ENCODE measurements at places on chromosomes 11 and 22.

DNA sequence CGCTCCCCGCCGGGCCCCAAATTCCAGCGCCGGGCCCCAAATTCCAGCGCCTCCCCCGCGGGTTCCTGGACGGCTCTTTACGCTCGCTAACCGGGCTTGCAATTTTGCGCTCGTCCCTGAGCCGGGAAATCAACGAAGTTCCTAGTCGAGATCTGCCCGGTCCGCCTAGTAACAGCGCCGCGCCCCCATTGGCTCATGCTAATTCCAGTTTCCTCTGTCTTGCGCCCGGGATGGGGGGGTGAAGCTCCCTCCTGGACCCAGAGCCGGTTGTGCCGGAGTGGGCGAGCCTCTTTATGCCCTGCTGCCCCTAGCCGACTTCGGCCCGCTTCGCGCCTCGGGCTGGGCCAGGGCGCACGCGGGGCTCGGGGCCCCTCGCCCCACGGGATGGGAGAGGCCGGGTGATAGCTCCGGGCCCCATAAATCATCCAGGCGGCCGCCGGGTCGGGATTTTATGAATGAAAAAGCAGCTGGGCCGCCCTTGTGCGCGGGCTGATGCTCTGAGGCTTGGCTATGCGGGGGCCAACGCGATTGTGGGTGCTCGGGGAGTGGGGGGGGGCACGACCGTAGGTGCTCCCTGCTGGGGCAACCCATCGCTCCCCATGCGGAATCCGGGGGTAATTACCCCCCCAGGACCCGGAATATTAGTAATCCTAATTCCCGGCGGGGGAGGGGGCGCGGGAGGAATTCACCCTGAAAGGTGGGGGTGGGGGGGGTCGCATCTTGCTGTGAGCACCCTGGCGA is 1.8 kb upstream of the CCND1 start:
- peak; percentile 91 for DNase-seq

GRCh38 chr11:71171576-71171975 is 80.8 kb downstream of the SHANK2 start:
- no peak for DNase-seq

DNA sequence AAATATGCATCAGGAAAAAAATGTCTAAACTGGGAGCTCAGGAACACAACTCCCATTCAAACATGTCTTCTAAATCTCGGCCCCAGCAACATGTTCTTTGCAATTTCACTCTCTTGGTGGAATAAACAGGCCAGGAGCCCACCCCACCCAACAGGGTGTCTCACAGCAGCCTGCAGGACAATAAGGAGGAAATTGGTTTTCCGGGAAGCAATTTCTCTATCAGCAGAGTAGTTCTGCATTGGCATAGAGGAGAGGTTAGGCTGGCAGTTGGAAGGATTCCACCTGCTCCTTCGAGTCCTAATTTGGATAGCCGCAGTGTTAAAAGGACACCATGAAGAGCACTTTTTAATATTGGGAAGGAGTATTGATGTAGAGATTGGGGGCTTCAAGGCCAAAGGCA is 55.9 kb upstream of the BARX2 start:
- DNase-seq = no peak

DNA sequence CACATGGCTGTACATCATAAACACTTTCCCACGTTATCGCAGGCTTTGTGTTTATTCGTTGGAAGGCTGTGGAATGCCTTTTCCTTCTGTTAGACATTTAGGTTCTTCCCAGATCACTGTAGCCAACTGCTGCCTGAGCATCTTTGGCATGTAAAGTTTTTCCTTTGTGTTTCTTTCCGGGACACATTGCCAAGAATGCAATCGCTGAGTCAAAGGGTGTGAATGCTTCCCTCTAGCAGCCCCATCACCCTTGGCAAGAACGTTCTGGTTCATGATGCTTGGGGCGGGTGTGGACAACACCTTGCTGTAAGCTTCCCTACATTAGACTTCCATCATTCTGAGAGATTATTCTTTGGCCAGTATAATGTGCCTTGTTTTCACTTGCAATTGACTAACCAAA is 136.2 kb downstream of the OSBP2 start:
- DNase-seq = peak; percentile 71

- no peak for DNase-seq
These were observed 53.3 kb downstream of the FLRT1 start for GRCh38 chr11:64089027-64089360.

- DNase-seq = no peak
These were observed 14.0 kb downstream of the SGSM1 start for GRCh38 chr22:24819911-24820461.

- no peak for DNase-seq
These were observed 15.9 kb downstream of the CYP2D6 start for GRCh38 chr22:42114721-42115120.

- DNase-seq = no peak
These were observed 1.4 kb upstream of the GAL3ST1 start for GRCh38 chr22:30575859-30576258.

DNA sequence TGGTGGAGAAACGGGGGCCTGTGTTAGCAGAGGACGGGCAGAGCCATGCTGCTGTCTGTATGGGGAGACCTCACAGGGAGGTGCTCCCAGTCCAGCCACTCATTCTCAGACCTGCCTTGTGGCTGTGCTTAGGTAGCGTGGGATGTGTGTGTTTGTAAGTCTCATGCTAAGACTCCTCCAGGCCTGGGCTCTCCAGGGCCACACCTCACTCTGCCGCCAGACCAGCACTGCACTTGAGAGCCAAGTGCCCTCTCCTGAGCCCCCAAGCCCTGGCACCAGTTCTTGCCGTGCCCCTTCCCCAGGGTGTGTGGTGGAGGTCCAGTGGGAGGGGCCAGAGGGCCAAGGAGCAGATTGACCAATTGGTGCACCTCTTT is 108.8 kb downstream of the BCR start:
- no peak for DNase-seq

- DNase-seq = no peak
These were observed 43.0 kb upstream of the USP47 start for GRCh38 chr11:11798586-11799438.

All from fibroblast of skin of left quadriceps (primary cell).